ENCODE measurements at places on chromosomes 12 and 14. TPM values are rescaled to one million over a fixed set of nuclear protein-coding genes. Genes with fewer than 3 reads are reported as not detected.

Gene SLCO1B1
- not detected for total RNA-seq

Gene HOXC5
- total RNA-seq = under 0.01 TPM

Gene NINJ2
- total RNA-seq = 0.28 TPM

Gene AMN
- 0.56 TPM for total RNA-seq

All from regular cardiac myocyte (primary cell).